Left ventricle myocardium inferior (tissue), 1 donor: ENCODE measurements at places on chromosomes 11 and 22. TPM values are rescaled to one million over a fixed set of nuclear protein-coding genes. Genes with fewer than 3 reads are reported as not detected.

The OR51A2 gene
- not detected for total RNA-seq

The SLC25A18 gene
- 2.7 TPM for total RNA-seq

The GNAZ gene
- 2.9 TPM for total RNA-seq

The APOBEC3H gene
- 0.41 TPM for total RNA-seq

DNA sequence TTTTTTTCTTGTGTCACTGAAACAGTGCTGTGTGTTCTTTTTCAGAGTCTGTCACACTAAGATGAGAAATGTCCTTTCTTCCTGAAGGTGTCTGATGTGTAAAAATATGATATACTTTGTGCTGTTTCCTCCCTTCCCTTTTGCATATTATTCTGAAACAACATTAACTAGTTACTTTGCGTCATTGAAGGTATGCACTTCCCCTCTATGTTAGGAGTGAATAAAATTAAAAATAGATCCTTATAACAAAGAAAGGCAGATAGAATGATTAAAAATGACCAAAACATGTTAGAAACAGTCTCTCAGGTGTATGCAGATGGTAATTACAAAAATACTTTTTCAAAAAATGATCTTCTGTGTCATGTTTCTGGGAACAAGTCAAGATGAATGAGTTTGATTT, 1.6 kb upstream of the RAB30 start:
- DNase-seq: no peak
